ENCODE measurements at places on chromosomes 2 and 18.

DNA sequence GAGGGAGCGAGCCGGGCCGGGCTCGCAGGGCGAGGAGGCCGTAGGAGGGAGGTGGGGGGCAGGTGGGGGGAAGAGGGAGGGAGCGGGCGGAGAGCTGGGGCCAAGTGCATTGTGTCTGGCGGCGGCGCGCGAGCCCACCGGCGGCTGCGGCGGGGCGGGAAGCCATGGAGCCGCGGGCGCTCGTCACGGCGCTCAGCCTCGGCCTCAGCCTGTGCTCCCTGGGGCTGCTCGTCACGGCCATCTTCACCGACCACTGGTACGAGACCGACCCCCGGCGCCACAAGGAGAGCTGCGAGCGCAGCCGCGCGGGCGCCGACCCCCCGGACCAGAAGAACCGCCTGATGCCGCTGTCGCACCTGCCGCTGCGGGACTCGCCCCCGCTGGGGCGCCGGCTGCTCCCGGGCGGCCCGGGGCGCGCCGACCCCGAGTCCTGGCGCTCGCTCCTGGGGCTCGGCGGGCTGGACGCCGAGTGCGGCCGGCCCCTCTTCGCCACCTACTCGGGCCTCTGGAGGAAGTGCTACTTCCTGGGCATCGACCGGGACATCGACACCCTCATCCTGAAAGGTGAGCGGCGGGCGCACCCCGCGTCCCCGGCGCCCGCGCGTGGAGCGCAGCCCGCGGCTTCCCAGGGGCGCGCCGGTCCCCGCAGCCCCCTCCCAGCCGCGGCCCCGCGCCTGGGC, at the start of gene TMEM178A:
Gene TMEM178A, plus strand, starts transcription at position 107 of the 680 bp plus-strand sequence. Its CDS starts 58 bp downstream, at position 165.
- DNase-seq: no peak

- DNase-seq: no peak
These were observed 3.2 kb downstream of the YPEL5 start for GRCh38 chr2:30149976-30150375.

DNA sequence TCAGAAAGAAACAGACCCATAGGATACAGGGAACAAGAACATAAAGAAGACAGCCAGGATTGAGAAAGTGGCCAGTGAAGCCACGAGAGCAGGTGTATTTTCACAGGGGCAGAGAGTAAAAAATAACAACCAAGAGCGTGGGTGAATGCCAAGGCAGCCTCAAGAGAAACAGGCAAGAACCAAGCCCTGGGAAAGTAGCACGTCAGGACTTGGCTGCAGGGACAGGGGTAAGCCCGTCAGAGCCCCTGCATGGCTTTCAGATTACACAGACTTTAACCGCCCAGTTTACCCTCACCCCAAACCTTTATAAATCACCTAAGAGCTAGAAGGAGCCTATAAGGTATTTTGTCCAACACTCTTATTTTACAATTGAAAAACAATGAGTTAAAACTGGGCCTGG, 43.7 kb downstream of the ARL4C start:
- no peak for DNase-seq

- DNase-seq: no peak
These were observed 87.1 kb upstream of the RAB6C start for GRCh38 chr2:129892360-129892759.

DNA sequence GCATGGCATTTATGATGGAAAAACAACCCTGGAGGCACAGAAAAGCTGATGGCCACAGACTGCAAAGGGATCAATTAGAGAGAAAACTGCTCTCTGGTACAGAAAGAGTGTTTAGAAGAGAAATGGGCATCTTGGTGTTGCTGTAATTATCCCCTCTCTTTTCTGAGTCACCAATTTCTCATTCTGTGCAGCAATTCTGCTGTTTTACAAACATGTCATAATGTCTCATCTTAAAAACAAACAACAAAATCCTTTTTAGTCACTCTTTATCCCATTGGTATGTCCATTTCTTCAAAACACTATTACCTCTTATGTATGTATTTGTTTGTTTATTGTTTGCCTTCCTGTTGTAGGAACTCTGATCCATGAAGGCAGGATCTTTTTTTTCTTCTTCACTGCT, 73.9 kb upstream of the HK2 start:
- DNase-seq: no peak

Measured in heart right ventricle (tissue), 16 donors.